Stimulated activated effector memory CD8-positive, alpha-beta T cell treated with anti-CD3 and anti-CD28 coated beads, Interleukin-12 subunit alpha, Interleukin-12 subunit beta, amount 100 ng/mL, for 72 hours (primary cell): ENCODE measurements at places on chromosomes 1 and 21.

DNA sequence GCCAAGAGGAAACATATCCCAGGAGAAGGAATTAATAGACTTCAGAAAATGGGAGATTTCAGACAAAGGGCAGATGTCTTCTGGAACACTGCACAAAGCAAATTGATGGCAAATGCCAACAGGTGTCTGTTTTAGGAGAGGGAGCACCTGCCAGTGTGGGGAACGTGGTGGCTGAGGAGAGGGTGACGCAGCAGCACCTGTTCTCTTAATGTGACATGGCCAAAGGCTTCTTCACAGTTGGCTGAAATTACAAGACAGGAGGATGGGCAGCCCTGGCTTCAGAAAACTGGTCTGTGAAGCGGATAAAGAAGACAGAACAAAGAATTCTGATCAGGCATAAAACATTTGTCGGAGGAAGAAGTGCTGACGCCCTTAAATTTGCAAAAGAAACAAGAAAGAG is 178.7 kb upstream of the RUNX1 start:
- no peak for DNase-seq

- DNase-seq = peak; percentile 92
Measured at GRCh38 chr1:149887456-149888246, 11.7 kb upstream of the BOLA1 start.

GRCh38 chr1:202367271-202367670 is 18.8 kb downstream of the PPP1R12B start:
- no peak for DNase-seq

- no peak for DNase-seq
Measured at GRCh38 chr21:34890724-34891612, 158.1 kb downstream of the RUNX1 start.

DNA sequence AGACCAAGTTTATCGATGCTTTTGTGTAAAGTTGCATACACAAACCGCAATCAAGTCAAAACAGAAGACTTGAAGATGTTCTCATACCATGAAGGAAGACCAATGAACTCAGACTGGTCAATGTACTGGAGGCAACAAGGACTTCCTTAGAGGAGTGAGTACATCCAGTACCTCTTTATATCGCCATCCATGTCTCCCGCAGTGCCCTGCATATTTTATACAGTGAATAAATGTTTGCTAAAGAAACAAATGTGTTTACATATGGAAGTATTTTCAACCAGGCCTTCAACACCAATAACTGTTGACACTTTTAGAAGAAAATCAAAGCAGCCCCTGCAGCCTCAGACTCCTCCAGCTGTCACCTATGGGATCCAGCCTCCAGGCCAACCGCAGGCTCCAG is 125.6 kb downstream of the SMYD3 start:
- no peak for DNase-seq
